ENCODE measurements at places on chromosomes 13 and 19.

- no peak for DNase-seq
Observed at GRCh38 chr19:33691030-33691427, 69.3 kb downstream of the CHST8 start.

DNA sequence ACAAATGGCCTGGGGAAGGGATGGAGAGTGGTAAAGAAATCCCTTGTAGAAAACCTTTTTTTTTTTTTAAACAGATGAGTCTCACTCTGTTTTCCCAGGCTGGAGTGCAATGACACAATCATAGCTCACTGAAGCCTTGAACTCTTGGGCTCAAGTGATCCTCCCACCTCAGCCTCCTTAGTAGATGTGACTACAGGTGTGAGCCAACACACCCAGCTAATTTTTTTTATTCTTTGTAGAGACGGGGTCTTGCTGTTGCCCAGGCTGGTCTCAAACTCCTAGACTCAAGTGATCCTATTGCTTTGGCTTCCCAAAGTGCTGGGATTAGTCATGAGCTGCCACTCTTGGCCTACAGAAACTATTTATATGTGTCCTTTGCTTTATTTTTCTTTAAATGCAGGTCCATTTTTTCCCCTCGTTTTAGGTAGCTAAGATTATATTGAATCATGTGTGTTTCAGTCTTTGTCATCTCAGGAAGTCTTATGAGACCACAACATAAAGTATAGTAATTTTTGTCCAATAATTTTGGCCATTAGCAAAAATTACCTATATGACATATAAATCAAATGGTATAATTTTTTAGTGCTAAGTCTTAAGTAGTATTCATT, 10.5 kb downstream of the LPAR6 start:
- no peak for DNase-seq

DNA sequence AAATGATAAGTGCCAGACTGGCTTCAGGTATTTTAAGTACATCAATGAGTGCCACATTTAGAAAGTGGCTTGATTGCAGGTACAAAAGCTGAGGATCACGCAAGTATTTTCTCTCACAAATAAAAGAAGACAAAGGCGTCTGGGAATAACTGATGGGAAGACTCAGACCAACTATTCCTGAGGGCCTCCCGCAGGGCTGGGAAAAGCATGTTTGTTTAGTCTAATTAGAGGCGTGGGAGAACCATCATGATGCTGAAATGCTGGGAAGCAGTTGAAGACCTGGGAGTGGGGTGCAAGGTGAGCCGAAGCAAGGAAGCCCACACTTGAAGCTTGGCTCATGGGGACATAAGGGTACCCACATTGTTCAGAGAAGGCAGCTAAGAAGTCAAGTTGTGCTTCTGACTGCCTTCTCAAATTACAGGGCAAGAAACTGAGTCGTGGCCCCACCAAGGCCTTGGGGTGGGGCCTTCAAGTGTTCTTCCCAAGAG, 536.0 kb downstream of the MYO16 start:
- no peak for DNase-seq

DNA sequence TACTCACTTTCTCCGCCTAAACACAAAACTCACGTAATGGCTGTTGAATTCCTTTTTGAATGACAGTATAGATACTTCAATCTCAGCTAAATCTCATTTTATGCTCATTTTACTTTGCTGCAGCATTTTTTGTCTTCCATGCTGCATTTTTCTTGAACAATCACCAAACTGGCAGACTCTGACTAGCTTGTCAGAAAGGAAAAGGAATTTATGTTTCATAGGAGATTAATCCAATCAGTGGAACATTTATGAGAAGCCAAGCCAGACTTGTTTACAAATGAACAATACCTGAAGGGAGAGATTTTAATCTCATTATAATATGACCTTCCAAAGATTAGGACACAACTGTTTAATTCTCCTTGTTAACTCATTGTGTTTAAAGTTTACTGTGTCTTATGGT, 1044.3 kb downstream of the DIAPH3 start:
- DNase-seq = no peak

DNA sequence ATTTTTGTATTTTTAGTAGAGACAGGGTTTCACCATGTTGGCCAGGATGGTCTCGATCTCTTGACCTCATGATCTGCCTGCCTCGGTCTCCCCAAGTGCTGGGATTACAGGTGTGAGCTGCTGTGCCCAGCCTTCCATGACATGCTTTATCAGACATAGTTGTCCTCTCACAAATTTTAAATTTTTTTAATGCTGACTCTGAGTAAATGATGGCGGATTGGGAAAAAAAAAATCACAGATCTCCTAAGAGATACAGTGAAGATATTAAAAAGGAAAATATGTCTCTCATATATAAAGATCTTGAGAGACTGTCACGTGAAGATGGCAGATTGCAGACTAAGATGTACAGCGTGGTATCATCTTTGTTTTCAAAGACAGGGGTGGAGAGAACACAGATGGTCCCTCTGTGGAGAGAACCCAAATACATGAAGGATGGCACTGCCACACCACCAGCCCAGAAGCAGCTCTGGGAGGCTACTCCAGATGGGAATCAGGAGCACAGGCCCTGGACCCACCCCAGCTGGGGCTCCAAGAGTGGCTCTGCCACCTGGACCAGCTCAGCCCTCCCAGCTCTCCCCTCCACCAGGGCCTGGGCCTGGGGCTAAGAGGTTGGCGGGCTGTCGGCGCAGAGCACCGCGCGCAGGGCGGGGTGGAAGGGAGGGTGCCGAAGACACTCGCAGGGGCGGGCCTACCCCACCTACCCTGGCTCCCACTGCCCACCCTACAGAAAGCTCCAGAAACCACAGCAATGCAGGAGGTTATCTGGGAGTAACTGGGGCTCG, 20.0 kb upstream of the CCNP start:
- DNase-seq = no peak

GRCh38 chr13:100899720-100900316, 225.2 kb upstream of the TMTC4 start:
- DNase-seq = no peak

DNA sequence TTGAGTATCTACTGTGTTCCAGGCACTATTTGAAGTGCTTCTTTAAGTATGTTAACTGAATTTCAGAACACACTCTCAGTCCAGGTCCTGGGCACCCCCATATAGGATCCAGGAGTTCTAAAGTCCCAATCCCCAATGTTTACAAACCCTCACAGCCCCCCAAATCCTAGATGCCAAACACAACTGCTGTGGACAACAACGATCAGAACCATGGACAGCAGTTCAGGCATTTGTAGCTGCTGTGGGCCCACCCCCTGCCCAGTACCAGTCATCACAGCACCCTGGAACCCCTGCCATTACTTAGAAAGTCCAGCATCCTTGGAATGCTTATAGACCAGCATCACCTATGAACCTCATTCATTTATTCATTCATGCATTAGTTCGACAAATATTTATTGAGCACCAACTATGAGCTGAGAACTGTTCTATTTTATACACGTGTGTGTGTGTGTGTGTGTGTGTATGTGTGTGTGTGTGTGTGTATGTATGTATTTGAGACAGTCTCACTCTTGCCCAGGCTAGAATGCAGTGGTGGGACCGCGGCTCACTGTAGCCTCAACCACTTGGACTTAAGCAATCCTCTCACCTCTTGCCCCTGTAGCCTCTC, 19.3 kb upstream of the SDHAF1 start:
- no peak for DNase-seq

- DNase-seq = no peak
Observed at GRCh38 chr19:33052352-33052972, 12.2 kb downstream of the RHPN2 start.

- DNase-seq = no peak
Observed at GRCh38 chr13:39818953-39819352, 163.5 kb downstream of the COG6 start.

DNA sequence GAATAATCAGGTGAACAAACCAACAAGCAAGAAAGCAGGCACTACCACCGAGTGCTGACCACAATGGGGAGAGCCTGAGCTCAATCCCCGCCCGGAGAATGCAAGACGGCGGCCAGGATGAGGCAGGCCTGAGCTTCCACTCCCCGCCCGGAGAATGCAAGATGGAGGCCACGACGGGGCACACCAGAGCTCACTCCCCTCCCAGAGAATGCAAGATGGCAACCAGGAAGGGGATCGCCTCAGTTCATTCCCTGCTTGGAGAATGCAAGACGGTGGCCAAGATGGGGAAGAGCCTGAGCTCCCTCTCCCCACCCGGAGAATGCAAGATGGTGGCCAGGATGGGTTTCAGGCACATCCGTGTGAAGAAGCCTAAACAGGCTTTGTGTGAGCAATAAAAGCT, 24.7 kb upstream of the MIER2 start:
- DNase-seq = no peak

- peak; percentile 40 for DNase-seq
Observed at GRCh38 chr19:49097453-49098288, 12.4 kb downstream of the SNRNP70 start.

GRCh38 chr19:43596842-43597461, 557 bp downstream of the ZNF576 start:
- no peak for DNase-seq

DNA sequence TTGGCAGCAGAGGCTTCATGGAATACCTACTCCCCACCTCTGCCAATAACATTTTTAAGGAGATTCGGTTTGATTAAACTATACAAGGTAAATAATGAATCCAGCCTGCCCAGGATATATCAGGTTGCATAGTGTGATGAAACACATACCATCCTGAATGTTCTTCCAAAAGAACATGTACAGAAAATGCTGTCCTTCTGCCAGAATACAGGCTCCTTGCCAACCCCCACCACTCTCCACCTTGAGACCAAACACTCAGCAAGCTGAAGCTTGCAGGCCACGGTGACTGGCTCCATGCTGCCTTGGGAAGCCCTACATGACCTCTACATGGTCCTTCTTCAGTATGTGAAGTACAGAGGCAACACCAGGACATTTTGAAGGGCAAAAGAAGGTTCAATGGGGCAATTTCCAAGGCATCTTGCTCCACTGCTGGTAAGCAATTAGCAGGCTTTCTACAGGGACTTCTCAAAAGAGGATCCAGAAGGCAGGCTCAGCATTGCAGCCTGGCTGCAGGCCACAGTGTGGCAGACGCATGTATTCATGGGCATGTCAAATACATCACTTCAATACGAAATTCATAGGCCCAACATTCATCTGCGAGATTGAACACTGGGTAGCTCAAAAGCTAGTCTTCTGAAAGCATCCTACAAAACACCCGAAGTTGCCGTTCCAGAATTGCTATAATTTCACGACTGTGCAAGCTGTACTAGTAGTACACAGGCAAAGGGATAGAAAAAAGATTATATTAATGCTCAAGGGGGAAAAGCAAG, 62.4 kb upstream of the SERP2 start:
- peak; percentile 12 for DNase-seq

- DNase-seq = no peak
Observed at GRCh38 chr19:46303691-46304397, 7.0 kb downstream of the HIF3A start.

Data from NCI-H2107 (cell line).